ENCODE measurements at places on chromosomes 11 and 22. TPM values are rescaled to one million over a fixed set of nuclear protein-coding genes. Genes with fewer than 3 reads are reported as not detected.

DNA sequence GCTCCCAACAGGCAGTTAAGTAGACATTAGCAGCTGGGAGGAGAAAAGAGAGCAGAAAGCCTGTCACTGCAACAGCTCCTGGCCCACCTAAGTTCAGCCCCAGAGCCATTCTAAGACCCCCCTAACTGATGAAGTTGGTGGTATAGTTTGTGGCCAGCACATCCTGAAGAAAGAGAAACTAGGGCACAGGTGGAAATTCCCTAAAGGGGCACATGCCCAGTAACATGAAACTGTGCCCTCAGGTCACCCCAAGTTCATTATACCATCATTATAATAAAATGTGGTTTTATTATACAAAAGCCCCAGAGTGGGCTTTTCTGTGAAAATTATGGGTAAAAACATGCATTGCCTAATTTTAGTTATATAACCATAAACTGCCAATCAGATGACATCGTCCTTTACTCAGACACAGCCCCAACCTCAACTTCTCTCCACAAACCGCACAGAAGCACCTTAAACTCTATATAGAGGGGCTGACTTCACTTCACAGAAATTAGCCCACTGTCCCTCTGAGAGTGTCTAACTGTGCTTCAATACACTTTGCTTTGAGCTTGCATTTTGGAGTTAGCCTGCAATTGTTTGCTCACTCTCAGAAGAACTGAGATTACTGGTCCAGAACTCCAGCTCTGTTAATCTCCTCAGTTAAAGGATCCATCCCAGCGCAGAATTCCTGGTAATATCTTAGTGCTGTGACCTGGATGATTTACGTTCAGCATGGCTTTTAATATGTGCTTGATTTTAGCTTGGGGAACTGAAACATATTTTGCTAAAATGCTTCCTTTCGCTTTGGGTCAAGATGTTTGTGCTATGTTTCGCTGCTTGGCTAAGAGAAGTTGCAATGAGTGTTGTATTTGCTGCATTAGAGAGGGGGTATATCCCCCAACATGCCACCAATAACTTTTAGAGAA is 1.8 kb upstream of the APOL3 start:
- DNase-seq: peak; percentile 7

DNA sequence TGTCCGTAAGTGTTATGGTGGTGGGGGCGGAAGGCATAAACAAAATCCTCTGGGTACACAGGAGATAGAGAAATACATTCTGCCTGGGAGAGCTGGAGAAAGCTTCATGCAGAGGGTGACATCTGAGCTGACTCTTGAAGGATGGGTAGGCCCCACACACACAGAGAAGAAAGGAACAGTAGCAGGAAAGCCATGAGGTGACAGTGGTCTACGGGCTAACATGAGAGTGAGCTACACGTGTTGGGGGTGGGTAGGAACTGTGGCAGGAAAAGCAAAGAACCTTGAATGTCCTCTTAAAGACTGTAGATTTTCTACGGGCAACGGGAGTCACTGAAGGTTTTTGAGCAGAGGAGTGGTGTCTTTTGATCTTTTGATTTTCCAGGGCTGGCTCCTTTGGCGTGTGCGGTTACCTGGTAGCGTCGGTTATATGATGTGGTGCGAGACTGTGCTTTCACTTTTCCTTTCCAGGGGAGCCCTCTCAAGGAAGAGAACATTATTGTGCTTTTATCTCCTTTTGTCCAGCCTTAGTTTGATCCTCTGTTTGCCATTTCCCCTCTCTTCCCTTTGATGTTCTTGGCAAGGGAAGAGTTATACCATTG is 39.7 kb downstream of the ADAMTS8 start:
- DNase-seq: no peak

GRCh38 chr11:106917973-106918372 is 100.3 kb downstream of the GUCY1A2 start:
- no peak for DNase-seq

DNA sequence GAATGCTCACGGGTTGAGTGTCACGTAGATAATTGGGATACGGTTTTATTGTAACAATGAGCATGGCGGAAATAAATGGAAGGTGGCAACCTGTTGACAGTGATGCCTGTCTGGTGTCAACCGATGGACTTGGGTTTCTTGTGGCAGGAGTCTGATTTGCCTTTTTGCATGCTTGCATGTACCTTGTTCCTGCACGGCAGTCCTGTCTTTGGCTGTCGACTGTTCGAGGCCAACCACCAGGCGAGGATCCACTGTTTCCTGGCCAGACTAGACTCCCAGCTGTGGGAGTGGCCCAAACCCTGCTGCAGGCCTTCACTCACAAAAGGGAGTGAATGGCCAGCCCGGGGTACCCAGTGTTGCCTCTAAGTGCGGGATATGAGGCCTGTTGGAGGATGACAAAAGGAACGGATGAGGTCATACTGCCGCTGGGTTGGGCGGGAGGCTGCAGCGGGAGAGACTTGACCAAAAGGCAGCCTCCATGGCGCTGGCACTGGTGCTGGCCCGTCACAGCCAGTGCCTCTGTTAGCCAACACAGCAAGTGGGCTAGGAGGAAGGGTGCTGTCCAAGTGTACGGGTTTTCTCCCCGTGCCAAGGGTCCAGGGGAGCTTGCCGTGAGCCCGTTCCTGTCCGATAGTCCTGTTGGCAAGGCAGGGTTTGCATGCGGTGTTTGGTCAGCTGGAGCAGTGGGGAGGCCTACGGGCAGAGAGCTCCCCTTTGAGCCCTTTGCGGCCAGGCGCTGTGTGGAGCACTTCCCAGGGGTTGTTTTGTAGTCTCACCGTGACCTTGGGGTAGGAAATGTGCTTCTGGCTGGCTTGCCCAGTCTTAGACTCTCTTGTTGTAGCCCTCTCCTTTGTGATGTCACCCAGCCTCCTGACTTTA is 974 bp downstream of the DGCR8 start:
- DNase-seq: peak; percentile 63

The ST14 gene
- 0.30 TPM for total RNA-seq

DNA sequence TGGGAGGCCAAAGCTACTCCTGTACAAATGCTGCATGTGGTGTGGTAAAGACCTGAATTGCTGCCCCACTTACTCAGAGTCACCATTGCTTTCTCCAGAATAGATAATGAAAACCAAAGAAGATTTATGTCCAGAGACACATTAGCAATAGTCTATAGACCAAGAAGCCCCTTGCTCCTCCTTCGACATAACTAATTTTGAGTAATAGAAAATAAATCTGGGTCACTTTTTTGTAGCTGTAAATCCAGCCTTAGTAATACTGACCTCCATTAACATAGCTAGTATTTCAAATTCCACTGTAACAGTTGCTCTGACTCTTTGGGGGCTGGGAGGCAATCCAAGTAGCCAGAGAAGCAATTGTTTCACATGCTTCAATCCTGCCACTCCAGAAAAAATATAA is 145.9 kb downstream of the MAML2 start:
- no peak for DNase-seq
